ENCODE measurements at places on chromosomes 1 and 21. TPM values are rescaled to one million over a fixed set of nuclear protein-coding genes. Genes with fewer than 3 reads are reported as not detected.
A peak's percentile ranks its signal among the peaks of the same experiment; 100 is the strongest.

- H3K36me3 ChIP-seq: no peaks in the 10 kb centered on the region
- H3K4me3 ChIP-seq: no peak overlapping the region
- H3K4me1 ChIP-seq: no peaks in the 10 kb centered on the region
- H3K27me3 ChIP-seq: no peaks in the 10 kb centered on the region
Observed at GRCh38 chr1:221688488-221688843, 53.4 kb downstream of the DUSP10 start.

DNA sequence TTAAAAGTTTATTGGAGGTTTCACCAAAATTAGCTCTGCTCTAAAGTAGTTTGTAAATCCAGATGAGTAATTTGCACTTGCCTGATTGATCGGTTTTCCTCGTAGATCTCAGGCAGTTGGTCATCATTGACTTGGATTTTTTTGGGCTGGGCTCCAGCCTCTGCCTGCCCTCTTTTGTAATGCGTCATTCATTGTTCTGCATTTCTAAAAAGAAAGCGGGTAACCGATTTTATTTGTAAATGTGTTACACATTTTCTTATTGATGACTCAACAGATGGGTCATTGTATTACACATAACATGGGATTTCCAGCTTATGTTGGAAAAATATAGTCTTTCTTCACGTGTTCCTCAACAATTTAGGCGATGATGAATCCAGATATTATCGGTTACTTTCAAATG lies 5.5 kb downstream of the ETS2 start:
- DNase-seq: no peak
- peak overlapping the region; percentile 84 for H3K4me3 ChIP-seq
- H3K27me3 ChIP-seq: no peaks in the 10 kb centered on the region
- H3K36me3 ChIP-seq: peaks cover 78% of the 10 kb centered on the region

GRCh38 chr1:20956272-20956671 lies 169.2 kb upstream of the HP1BP3 start:
- no peaks in the 10 kb centered on the region for H3K36me3 ChIP-seq
- H3K4me3 ChIP-seq: no peak overlapping the region
- H3K27me3 ChIP-seq: no peaks in the 10 kb centered on the region
- no peak overlapping the region for H3K27ac ChIP-seq
- no peak for DNase-seq
- H3K4me1 ChIP-seq: no peaks in the 10 kb centered on the region

GRCh38 chr1:204923201-204923600 lies 52.5 kb downstream of the NFASC start:
- H3K4me1 ChIP-seq: no peaks in the 10 kb centered on the region
- no peak overlapping the region for H3K4me3 ChIP-seq
- H3K27ac ChIP-seq: no peak overlapping the region
- no peaks in the 10 kb centered on the region for H3K27me3 ChIP-seq
- DNase-seq: no peak
- no peaks in the 10 kb centered on the region for H3K36me3 ChIP-seq

DNA sequence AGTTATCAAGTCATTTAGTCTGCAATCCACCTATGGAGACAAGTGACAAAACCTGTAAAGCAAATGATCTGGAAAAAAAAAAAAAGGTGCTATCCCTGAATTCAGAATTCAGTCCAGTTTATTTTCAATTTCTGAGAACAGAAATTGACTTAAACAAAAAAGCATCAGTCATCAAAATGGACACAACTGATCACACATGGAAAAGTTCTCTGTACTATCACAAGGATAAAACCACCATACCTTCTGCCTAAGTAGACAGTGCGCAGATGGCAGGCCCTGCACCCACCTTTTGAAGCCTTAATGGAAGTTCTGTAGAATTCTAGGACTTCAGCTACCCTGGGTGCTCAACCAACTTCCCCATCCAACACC lies 3.5 kb downstream of the PABPC4 start:
- H3K4me1 ChIP-seq: peaks cover 29% of the 10 kb centered on the region
- no peak for DNase-seq
- H3K27me3 ChIP-seq: no peaks in the 10 kb centered on the region
- H3K4me3 ChIP-seq: no peak overlapping the region
- H3K36me3 ChIP-seq: peaks cover 57% of the 10 kb centered on the region

DNA sequence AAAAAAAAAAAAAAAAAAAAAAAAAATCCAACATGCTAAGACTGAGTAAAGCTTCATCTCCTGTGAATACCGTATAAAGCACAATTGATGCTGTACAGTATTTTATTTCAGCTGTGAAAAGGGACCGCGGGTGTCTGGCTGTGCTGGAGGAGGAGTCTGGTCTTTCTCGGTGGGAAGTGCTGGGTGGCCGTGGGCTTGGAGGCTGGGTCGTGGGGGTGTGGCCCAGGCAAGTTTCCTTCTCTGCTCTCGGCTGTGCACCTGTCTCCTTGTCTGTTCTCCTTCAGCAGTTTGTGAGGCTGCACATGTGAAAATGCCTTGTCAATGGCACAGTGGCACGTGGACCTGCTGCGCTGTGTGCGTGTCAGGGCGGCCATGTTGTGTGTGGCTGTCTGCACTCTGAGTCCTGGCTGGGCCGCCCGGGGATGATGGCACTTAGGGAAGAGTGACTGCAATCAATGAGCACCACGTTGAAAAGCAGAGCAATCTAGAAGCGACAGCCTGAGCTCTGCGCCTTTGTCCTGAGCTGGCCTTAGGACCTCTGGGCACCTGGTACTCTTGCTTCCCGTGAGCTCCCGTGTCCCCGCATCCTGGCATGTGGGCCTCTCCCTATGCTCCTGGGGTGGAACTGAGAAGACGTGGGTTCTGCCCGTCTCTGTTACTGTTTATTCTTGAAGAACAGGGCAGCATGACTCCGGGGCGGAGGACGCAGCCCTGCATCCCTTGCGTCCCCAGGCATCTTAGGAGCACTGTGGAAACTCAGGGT lies 14.5 kb downstream of the AGPAT3 start:
- peaks cover 4% of the 10 kb centered on the region for H3K36me3 ChIP-seq
- no peaks in the 10 kb centered on the region for H3K27me3 ChIP-seq
- H3K27ac ChIP-seq: peak overlapping the region; percentile 2
- H3K4me3 ChIP-seq: no peak overlapping the region
- H3K4me1 ChIP-seq: peaks cover 27% of the 10 kb centered on the region

NTMT2 gene
- total RNA-seq: not detected

DNA sequence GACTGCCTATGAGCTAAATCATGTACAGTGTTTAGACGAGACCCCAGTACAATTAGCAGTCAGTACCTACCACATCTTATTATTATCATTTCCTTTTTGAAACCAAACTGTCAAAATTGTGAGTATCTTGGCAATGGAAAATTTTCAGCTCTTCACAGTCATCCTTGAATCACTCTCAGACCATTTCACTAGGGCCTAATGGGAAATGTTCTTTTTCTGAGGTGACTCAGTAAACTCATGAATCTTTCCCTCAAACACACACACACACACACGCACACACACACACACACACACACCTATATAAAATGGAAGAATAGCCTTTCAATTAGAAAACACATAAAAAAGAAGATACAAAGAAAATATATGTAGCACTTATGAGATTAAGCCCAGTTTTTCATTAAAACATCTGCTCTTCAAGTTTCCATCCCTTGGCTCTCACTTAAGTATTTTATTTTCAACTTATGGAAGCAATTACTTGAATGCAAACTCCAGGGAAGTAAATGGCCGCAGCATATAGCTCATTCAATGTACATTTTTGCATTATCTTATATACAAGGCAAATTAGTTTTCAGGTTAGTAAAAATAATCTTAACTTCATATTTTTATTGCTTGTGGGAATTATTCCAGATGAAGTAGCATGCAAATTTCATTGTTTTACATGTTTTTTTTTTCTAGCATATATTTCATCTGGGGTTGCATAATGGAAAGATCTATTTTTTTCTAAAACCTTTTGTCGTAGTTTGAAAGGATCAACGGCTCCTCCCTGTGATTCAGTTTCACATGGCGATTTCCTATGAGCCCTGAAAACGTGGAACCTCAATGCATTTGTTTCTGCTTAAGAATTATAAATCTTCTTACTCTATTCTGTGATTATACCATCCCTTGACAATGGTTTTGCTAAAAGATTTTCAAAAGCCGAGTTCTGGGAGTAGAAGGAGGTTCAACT lies 46.3 kb upstream of the TMPRSS15 start:
- H3K27me3 ChIP-seq: no peaks in the 10 kb centered on the region
- DNase-seq: no peak
- H3K27ac ChIP-seq: no peak overlapping the region

AADACL4 gene
- not detected for total RNA-seq

DNA sequence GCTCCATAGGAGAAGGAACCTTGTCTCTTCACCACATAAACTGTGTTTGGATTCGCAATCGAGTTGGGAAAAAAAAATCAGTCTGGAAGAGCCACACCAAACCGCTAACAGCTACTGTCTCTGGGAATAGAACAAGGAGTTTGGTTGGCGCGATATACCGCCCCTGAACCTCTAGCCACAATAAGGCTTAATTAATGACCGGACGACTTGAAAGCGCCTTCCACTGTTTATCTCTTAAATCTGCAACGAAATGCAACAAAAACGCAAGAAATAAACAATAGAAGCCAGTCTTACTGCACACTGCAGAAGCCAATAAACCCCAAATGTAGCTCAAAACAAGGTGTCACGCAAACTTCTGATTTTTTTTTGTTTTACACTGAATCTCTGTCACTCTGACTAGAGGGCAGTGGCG lies 10.9 kb downstream of the BTBD19 start:
- H3K4me3 ChIP-seq: peak overlapping the region; percentile 54
- H3K27me3 ChIP-seq: no peaks in the 10 kb centered on the region
- peak overlapping the region; percentile 93 for H3K27ac ChIP-seq

GRCh38 chr1:4369335-4369734 lies 285.1 kb upstream of the AJAP1 start:
- DNase-seq: no peak
- no peak overlapping the region for H3K4me3 ChIP-seq
- no peaks in the 10 kb centered on the region for H3K36me3 ChIP-seq

GRCh38 chr1:150513351-150513791 lies 2.2 kb upstream of the FALEC start:
- peaks cover 18% of the 10 kb centered on the region for H3K4me1 ChIP-seq
- no peak overlapping the region for H3K4me3 ChIP-seq
- H3K27ac ChIP-seq: no peak overlapping the region
- no peaks in the 10 kb centered on the region for H3K36me3 ChIP-seq

DNA sequence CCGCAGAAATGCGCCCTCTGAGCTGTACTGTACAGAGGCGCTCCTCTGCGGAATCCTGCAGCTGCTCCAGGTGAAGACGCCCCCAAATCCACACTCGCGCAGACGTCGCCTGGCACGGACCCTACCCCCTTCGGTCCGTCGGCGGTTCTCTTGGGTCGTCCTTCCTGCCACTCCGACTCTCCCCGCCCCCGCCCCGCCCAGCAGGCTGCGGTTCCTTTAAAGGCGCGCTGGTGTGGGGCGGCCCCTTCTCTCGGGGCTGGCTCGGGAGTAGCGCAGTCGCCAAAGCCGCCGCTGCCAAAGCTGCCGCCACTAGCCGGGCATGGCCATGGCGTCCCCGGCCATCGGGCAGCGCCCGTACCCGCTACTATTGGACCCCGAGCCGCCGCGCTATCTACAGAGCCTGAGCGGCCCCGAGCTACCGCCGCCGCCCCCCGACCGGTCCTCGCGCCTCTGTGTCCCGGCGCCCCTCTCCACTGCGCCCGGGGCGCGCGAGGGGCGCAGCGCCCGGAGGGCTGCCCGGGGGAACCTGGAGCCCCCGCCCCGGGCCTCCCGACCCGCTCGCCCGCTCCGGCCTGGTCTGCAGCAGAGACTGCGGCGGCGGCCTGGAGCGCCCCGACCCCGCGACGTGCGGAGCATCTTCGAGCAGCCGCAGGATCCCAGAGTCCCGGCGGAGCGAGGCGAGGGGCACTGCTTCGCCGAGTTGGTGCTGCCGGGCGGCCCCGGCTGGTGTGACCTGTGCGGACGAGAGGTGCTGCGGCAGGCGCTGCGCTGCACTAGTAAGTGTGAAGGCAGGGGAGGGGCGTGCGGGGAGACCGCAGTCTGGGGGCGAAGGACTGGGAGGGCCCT lies at the start of gene RASSF5:
RASSF5 (plus strand) TSS at position 248 of the 846 bp plus-strand sequence; CDS start at position 320, 72 bp downstream.
- peak; percentile 98 for DNase-seq
- H3K27ac ChIP-seq: peak within 1 kb of the TSS; percentile 81
- peaks cover 68% of the 10 kb centered on the region for H3K4me1 ChIP-seq
- peaks cover 12% of the 10 kb centered on the region for H3K27me3 ChIP-seq

ARL8A gene
- 96.3 TPM for total RNA-seq

GRCh38 chr1:239388578-239388977 lies 2.2 kb downstream of the CHRM3 start:
- H3K4me3 ChIP-seq: peak overlapping the region; percentile 64
- no peak overlapping the region for H3K27ac ChIP-seq
- DNase-seq: no peak

AMY2A gene
- 0.77 TPM for total RNA-seq

DNA sequence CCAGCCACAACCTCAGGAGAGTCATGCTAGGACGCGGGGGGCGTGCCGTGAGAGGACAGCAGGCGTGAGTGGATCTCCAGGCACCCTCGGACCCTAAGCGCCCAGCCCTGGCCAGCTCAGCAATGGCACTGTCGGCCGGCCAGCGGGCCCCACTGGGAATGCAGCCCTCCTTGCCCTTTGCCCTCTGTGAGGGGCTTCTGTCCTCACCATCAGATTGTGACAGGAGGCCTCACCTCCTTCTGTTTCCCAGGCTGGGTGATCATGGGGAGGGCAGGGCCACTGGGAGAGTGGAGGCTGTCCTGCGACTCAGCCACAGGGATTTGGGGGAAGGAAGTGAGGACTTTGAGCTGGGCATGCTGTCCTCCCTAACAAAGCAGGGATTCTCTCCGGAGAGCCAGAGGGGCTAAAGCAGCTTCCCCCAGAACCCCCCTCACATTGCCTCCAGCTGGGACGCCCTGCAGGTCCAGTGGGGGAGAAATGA lies 6.6 kb upstream of the LRRC3 start:
- H3K4me1 ChIP-seq: no peaks in the 10 kb centered on the region
- no peaks in the 10 kb centered on the region for H3K27me3 ChIP-seq
- H3K4me3 ChIP-seq: no peak overlapping the region
- H3K27ac ChIP-seq: no peak overlapping the region
- no peaks in the 10 kb centered on the region for H3K36me3 ChIP-seq

S1PR1 gene
- total RNA-seq: 62.5 TPM

DNA sequence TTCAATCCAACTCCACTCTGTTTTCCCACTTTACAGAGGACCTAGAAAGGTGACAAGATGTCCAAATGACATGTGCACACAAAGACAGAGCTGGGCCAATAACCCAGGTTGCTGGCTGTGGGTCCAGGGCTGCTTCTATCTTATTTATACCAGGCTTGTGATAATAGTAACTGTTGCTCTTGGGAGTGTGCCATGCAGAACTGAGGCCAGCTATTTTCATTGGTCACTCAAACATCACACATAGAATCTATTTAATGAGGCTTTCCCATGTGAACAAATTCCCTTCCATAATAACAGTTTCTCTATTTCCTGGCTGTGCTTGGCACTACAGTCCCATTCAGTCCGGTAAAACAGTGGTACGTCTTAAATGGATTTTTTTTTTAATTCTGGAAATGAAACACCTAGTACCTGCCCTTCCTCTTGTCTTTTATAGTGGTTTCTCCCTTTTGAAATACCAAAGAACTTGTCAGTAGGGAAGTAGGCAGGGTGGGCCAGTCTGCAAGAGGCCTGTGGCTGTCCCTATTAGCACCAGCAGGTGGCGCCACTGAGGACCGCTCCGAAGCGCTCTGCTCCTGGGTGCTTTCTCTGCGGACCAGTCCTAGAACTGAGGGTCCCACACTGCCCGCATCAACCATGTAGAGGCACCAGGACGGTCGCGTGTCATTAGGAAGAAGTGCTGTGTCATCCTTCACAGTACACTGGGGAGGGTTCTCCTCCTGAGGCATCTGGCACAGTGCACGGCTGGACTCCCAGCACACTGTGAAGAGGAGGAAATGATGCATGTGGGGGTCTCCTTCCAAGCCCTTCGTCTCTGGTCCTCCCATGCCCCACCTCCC lies 52.1 kb downstream of the GPR161 start:
- H3K36me3 ChIP-seq: no peaks in the 10 kb centered on the region
- H3K27me3 ChIP-seq: no peaks in the 10 kb centered on the region
- H3K27ac ChIP-seq: peak overlapping the region; percentile 42
- H3K4me3 ChIP-seq: no peak overlapping the region

- H3K36me3 ChIP-seq: no peaks in the 10 kb centered on the region
- no peak overlapping the region for H3K4me3 ChIP-seq
- no peak for DNase-seq
Observed at GRCh38 chr1:46969014-46969619, 27.8 kb upstream of the CYP4A11 start.
